ENCODE measurements at places on chromosomes 4 and X. TPM values are rescaled to one million over a fixed set of nuclear protein-coding genes. Genes with fewer than 3 reads are reported as not detected.

The ARX gene
- not detected for total RNA-seq

The CDKL2 gene
- total RNA-seq = 0.57 TPM

The MEPE gene
- total RNA-seq = not detected

The UGT2B15 gene
- total RNA-seq = not detected

The WNK3 gene
- total RNA-seq = 0.05 TPM

The SPINK2 gene
- not detected for total RNA-seq

The ARHGAP24 gene
- total RNA-seq = not detected
